ENCODE measurements at places on chromosomes 16 and 17.

GRCh38 chr16:12778726-12779125, 25.0 kb downstream of the CPPED1 start:
- no peak for DNase-seq

GRCh38 chr17:67575325-67575724, 142.4 kb upstream of the NOL11 start:
- no peak for DNase-seq

DNA sequence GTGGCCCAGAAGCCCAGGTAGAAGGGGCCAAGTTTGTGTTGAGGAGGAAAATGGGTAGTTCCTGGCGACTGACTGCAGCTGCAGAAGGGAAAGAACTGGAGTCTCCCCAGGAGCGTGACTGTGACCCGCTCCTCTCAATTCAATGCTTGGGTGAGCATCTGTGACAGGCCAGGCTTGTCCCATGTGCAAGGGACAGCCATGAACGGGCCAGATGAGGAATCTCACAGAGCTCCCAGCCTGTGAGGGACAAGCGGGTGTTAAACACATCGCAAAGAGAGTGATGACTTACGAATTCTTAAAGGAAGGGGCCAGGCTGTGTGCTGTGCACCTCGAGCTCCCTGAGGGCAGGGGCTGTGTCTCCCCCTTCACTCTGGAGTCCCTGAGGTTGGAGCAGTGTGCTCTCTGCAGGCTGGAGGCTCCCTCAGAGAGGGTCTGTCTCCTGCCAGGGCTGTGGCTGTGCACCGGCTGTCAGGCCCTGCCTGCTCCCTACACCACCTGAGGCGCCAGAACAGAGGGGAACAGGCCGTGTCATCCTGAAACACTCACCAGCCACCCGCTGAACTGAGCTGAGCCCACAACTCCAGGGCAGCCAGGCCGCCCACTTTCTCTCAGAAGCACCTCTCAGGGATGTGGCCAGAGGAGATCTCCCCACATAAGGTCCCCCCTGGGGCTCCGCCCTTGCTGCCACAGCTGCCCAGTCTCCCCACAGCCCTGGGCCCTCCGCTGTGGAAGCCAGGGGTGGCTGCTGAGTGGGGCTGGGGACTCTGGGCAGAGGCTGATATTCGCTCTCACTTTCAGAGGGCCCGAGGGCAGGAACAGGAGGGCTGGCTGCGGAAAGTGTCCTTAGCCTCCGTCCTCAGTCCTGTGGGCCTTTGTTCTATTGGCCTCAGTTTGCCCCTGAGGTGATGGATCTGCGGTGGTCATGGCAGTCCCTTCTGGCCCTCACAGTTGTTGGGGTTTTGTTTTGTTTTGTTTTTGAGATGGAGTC, 25.7 kb upstream of the NXPH3 start:
- no peak for DNase-seq

GRCh38 chr17:5610956-5611355, 26.6 kb upstream of the NLRP1 start:
- no peak for DNase-seq

DNA sequence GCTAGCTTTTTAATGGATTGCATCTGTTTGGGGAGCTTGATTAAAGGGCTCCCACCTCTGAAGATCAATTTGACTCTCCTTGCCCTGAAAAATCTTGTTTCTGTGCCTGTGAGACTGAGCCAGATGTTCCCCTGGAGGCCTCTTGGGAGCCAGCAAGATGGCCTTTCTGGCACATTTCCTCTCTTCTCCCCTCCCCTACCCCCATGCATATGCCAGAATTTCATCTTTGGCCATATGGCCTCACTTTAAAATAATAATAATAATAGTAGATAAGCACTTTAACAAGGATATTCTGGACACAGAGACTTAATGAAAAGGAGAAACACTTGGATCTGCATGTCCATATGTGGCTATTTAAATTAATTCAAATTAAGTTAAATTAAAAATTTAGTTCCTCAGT, 144.1 kb upstream of the CES5A start:
- no peak for DNase-seq

DNA sequence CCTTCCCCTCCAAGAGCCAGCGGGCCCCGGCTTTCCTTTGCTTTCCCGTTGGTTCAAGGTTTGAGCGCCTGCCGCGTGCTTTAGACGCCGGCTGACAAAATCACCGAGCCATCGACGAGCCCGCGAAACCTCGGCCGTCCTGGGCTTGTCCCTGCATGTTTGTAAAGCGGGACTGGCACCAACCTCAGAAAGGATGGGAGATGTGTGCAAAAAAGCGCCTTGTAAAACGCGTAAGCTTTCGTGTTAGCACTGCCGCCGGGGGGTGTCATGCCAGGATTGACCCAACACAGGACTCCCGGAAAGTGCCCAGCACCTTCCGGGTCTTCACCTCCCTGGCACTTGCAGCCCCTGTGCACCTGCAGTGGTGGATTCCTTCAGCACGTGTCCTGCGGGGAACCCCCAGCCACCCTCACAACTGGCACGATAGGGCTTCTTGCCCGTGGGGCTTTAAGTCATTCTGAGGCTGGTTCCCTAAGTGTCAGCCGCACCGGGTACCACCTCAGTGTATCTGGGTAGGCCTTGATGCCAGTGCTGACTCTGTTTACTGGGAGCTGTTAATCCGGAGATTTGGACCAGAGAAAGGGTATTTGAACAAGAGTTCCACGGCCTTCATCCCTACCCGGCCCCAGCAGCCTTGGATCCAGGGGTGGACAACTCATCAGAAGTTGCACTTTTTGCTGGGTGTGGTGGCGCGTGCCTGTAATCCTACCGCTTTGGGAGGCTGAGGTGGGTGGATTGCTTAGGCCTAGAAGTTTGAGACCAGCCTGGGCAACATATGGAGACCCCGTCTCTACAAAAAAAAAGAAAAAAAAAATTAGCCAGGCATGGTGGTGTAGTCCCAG, 817 bp downstream of the NDUFAF8 start:
- DNase-seq = peak; percentile 45

- no peak for DNase-seq
Observed at GRCh38 chr16:14148016-14148415, 76.9 kb downstream of the MRTFB start.

DNA sequence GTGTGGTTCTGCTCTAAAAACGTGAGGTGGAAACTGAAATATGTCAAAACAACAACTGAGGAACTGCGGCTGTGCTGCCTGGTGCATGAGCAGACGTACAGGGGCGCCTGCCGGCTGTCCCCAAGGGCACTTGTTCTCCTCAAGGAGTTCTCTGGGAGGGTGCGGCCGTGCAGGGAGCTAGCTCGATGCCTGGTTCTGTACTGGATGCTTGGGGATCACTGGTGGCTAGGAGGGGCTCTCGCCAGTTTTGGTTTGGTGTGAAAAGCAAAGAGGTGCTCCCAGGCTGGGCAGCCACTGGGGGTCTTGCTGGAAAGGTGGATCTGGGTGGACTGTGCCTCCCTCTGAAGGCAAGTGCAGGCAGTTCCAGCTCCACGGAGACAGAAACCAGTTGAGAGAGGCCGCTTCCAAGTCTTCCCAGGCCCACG, 41.9 kb upstream of the ATP2A3 start:
- no peak for DNase-seq

GRCh38 chr16:77437859-77438258, 3.0 kb upstream of the ADAMTS18 start:
- DNase-seq = no peak

DNA sequence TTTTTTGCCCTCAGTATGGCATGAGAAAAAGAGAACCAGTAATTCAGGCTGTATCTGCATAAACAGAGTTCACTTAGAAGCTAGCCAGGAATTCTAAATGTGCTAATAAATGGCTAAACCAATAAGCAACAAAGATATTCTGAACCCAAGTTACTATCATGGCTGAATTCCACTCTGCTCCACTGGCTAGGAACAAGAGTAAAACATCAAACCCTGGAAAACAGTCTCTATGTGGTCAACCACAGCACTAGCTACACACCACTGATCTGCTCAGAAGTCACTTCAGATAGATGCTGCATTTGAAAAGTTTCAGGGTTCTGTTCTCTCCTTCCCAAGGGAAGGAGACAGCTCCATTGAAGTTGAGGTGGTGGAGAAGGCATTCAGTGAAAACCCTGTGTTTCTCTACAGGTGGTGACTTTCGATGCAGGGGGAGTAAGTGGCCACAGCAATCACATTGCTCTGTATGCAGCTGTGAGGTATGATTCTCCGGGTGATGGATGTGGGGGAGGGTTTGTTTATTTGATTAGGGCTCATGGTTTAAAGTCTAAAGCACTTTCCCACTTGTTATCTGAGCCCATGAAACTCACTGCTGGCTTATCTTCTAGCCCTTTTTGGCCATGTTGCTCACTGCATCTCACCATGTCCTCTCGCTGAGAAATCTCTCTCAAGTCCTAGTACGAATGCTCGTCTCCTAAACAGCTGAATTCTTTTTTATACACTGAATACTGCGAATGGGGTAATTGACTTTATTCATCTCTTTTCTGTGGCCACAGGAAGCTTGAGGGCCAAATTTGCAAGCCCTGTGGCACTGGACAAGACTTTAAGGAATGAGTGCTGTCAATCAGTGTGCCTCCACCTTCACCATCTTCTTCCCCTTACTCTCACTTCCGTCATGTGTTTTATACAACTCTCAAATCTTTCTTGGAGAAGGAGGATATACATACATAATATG, 39.9 kb downstream of the CENPV start:
- no peak for DNase-seq

DNA sequence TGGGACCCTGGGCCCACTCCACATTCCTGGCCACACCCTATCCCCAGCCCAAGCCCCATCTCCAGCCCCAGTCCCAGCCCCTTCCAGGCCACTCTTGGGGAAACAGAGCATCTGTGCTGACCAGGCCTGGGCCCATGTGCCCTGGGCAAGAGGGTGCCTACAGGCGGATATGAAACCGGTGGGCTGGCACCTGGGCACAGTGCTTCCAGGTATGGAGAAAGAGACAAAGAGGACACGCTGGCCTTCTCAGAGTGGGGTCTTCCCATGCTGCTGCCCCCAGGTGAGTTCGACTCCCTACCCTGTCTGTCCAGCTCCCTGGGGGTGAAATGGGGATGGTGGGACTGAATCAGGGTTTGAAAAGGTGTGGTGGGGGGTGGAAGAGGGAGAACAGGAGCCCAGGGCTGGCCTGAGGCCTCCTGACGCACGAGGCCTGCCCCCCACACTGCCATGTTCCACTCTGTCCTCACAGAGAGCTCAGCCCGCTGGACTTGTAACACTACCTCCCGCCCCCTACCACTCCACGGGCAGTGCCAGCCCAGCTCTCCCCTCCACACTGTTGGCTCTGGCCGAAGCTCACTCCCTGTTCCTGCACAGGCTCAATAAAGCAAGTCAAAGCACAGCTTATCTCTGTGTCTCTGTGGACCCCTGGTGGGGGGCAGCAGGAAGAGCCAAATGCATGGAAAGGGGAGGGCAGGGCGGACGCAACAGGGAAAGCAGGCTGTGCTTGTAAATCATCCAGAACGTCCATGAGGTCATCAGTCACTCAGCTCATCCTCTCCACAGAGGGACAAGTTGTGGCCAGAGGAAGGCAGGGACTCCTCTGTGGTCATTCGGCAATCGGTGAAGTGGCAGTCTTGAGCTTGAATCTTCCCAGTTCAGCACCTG, 71.1 kb upstream of the TMEM97 start:
- no peak for DNase-seq

DNA sequence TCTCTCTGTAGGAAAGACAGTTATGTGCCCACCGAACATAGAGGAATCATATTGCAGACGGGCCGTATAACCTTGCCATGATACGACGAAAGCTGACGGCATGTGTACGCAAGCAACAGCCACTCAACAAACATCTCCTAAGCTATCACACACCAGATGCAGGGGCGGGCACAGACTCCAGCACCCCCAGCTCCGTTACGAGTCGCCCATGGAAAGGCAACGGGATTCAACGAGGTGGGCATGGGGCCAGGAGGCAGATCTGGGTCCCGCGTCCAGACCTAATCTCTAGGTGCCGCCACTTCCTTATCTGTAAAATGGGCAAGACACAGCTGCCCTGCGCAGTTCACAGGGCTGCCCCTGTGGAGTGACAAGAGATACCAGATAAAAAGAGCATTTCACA, 35.6 kb downstream of the ABR start:
- DNase-seq = no peak

DNA sequence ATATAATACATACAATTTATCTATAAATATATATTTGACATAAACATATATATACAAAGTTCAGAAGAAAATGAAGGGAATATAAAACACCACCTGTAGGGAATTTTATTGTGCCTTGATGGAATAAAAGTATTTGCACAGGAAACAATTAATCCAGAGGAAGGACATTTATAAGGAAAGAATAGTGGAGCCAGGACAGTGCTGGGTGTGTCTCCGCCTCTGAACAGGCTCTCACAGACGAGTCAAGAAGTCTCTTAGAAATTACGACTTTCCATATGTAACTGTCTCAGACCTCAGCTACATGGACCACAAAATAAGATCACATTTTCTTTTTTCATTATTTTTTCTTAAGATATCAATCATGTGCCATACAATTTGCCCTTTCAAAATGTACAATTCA, 93.9 kb downstream of the TMEM114 start:
- DNase-seq = no peak

DNA sequence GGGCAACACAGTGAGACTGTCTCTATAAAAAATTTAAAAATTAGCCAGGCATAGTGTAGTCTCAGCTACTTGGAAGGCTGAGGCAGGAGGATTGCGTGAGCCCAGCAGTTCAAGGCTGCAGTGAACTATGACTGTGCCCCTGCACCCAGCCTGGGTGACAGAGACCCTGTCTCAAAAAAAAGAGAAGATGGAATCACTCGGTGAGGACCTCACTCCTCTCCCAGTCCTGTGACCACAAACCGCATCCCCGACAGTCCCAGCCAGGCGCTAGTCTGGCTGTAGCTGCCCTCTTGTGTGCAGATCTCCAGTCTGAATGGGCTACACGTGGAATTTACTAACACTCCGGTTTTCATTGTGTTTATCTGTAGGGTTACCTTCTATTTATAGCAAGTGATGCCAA, 11.1 kb downstream of the DEXI start:
- no peak for DNase-seq

GRCh38 chr16:71218306-71218963, 12.1 kb downstream of the HYDIN start:
- DNase-seq = no peak

DNA sequence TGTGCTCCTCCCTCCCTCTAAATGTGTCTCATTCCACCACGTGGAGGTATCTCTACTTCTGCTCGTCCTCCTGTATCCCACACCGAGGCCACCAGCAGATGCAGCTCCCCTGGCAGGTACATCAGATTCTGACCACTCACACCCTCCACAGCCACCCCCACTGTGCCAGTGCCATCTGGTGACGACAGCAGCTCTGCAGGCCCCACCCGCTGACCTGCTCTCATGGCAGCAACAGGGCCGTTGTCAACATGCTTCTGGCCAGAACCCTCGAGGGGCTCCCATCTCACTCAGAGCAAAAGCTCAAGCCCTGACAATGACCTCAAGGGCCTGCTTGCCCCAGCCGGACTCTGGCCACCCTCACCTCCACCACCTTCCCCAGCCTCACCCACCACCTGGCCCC, 93.4 kb downstream of the AMFR start:
- no peak for DNase-seq

Data from stimulated activated CD4-positive, alpha-beta T cell treated with anti-CD3 and anti-CD28 coated beads, Interleukin-4, amount 100 ng/mL, for 4 hours (primary cell).